ENCODE measurements at places on chromosomes 5 and 9.

- H3K4me1 ChIP-seq: no peaks in the 10 kb centered on the region
- no peak overlapping the region for H3K27ac ChIP-seq
- DNase-seq: no peak
- H3K27me3 ChIP-seq: no peaks in the 10 kb centered on the region
- no peak overlapping the region for H3K4me3 ChIP-seq
- H3K36me3 ChIP-seq: no peaks in the 10 kb centered on the region
Observed at GRCh38 chr5:170590566-170590965, 86.7 kb downstream of the KCNIP1 start.

DNA sequence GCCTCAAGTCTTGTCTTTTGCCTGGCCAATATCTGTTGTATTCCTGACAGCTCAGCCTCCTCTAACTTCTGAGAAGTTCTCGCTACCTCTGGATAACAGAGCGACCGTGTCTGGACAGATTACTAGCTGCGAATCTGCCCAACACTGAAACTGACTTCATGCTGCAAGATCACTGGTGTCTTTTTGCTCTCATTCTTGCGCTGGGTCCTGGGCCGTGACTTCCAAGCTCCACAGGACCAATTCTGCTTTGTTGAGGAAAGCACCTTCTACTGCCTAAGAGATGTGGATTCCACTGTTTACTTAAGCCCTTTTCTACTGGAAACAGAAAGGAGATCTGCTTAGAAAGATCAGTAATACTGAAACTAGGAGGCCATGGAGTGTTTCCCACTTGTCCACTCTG, 978.8 kb upstream of the DMAC1 start:
- no peaks in the 10 kb centered on the region for H3K4me1 ChIP-seq
- no peaks in the 10 kb centered on the region for H3K27me3 ChIP-seq
- no peak overlapping the region for H3K4me3 ChIP-seq
- DNase-seq: no peak
- H3K36me3 ChIP-seq: no peaks in the 10 kb centered on the region

DNA sequence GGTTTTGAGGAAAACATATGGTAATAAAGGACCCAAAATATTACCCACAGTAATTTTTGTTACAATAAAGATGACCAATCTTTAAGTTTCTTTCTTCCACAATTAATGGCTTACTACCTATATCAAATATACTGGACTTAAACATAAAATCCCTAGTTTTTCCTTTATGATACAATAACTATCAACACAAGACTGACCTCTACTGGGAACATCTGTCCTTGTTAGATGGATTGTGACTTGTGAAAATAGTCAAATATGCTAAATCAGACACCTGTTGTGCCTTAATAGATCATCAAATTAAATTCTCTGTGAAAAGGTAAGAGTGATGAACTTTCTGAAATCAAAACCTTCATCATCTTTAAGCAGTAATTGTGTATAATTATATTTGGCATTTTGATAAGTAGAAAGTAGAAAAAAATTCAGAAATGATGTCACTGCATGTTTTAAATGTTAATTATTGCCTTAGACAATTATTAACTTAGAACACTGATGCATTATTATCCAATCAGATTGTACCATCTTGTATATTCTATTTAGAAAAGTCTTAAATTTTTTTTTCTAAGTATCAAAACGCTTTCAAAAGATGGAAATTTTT, 113.6 kb downstream of the DEPDC1B start:
- no peaks in the 10 kb centered on the region for H3K36me3 ChIP-seq
- H3K4me3 ChIP-seq: no peak overlapping the region
- H3K27ac ChIP-seq: no peak overlapping the region
- DNase-seq: no peak
- H3K27me3 ChIP-seq: no peaks in the 10 kb centered on the region

- H3K4me3 ChIP-seq: no peak overlapping the region
- no peak for DNase-seq
- H3K4me1 ChIP-seq: no peaks in the 10 kb centered on the region
- no peaks in the 10 kb centered on the region for H3K36me3 ChIP-seq
- no peak overlapping the region for H3K27ac ChIP-seq
- no peaks in the 10 kb centered on the region for H3K27me3 ChIP-seq
Observed at GRCh38 chr5:66680804-66681203, 84.6 kb downstream of the MAST4 start.

Data from spleen (tissue), 13 donors.